ENCODE measurements at places on chromosomes 2 and 18.

GRCh38 chr18:35637227-35637626 is 55.7 kb downstream of the GALNT1 start:
- DNase-seq: no peak

DNA sequence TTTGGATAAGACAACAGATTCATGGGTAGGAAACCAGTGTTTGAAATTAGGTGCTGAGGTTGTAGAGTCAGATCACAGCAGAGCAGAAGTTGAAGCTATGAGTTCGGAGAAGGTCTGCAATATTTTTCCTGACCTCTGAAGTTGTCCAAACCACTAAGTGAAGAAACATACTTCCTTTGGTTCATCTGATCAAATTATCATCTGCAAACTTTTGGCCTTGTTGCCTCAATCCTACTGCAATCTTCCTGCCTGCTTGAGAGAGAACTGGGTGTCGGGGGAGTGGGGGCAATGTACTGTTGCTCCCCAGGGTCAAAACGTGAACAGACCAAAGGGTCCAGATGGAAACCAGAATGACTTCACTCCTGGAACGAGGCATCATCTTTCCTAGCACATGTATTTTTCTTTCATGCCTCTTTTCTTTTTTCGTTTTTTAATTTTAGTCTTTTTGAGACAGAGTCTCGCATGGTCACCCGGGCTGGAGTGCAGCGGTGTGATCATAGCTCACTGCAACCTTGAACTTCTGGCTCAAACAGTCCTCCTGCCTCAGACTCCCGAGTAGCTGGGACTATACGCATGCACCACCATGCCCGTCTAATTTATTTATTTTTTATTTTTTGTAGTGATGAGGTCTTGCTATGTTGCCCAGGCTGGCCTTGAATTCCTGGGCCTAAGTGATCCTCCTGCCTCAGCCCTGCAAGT is 42.7 kb downstream of the RAB31 start:
- peak; percentile 57 for DNase-seq

GRCh38 chr2:240913810-240914644 is 7.9 kb downstream of the CROCC2 start:
- DNase-seq: peak; percentile 67

DNA sequence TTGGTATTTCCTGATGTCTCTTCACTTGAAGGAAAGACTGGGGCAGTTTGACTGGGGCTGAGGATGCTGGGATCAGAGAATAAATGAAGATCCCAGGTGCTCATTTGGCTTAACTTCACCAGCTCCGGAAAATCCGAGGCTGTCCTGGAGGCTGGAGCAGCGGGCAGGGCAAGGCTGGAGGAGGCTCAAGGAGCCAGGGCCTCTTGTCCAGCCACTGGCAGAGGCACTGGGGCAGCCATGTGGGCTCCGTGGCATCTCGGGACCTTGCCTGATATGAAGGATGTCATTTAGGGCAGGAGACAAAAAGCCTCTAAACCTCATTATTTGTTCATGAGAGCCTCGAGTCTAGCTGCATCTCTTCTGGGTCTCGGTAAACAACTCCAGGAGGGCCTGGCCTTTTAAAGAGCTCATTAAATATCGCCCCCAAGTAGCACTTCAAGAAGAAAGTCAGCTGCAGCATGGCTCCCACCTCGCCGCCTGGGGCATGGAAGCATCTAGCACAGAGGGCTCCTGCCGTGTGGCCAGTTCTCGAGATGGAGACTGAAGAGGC is 13.5 kb upstream of the GPR55 start:
- no peak for DNase-seq

DNA sequence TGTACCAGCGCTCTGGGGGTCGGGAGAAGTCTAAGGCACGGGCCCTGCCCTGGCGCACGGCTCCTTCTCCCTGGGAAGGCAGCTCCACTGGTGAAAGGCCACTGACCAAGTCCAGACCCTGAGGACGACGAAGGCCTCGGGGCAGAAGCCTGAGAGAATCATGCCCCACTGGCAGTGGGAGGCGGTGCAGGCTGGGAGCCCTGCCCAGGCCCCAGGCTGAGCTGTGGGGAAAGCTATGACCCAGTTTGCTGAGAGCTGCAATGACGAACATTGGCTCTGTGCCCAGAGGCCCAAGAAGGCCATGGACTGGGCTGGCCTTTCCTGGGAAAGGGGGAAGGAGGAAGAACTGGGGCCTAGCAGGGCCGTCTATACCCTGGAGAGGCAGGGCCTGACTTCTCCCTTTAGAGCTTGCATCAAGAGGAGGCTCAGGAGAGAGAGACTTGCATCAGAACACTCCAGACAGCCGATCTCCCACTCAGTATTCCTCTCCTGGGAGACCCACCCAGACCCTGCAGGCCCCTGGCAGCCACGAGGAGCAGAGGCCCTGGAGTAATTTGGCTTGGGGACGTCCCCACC is 32.9 kb downstream of the HS1BP3 start:
- DNase-seq: peak; percentile 99

Measured in choroid plexus epithelial cell (primary cell).